Peyer's patch (tissue), 4 donors: ENCODE measurements at places on chromosomes 5 and 9. TPM values are rescaled to one million over a fixed set of nuclear protein-coding genes. Genes with fewer than 3 reads are reported as not detected.

DNA sequence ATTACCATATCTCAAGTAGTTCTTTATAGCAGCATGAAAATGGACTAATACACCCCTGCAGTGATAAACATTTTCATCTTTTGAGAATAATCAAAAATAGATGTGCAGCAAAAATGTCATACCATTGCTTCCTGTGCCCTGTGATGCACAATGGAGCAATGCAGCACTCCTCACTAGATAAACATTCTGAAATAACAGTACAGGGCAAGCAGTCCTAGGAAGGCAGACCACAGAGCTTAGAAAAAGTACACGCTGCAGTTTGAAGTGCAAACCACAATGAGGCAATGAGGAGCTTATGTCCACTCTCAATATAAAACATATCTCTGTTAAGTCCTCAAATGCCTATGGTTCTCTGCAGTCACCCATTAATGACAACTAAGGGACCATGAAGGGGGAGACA is 367.6 kb downstream of the PDE4D start:
- H3K4me3 ChIP-seq: no peak overlapping the region
- H3K27me3 ChIP-seq: no peaks in the 10 kb centered on the region
- no peak overlapping the region for H3K27ac ChIP-seq
- H3K4me1 ChIP-seq: peaks cover 7% of the 10 kb centered on the region
- no peak for DNase-seq
- H3K36me3 ChIP-seq: no peaks in the 10 kb centered on the region

DNA sequence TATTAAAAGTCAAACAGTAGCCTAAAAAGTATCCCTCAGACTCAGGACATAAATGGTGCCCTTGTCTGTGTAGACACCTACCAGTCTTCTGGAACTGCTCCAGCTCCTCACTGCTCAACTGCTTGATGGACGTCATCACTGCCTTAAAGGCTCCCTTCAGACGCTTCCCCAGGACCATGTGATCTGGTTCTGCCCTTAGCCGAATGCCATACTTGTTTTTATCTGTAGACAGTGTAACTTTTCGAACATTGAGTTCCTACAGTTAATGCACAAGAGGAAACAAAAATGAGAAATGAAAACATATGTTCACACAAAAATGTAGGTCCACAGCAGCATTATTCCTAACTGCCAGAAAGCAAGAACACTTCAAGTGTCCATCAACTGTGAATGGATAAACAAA is 46.2 kb downstream of the IARS1 start:
- H3K27me3 ChIP-seq: no peaks in the 10 kb centered on the region
- no peaks in the 10 kb centered on the region for H3K4me1 ChIP-seq
- H3K36me3 ChIP-seq: no peaks in the 10 kb centered on the region
- no peak for DNase-seq
- no peak overlapping the region for H3K4me3 ChIP-seq
- no peak overlapping the region for H3K27ac ChIP-seq

DNA sequence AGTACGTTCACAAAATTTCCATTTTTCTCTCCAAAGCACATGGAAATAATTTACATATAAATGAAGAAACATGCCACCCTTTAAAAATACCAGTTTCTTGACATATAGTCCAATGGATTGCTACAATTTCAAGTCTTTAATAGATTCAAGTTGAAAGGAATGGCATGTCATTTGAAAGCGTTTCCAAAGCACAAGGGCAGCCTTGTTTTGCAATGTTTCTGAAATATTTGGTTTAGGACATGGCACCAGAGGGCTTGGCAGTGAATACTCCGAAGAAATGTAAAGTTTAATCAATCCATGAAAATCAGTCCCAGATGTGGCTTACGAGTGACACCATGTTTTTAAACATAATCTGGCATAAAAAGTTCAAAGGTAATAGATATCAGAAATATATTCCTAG is 333.7 kb downstream of the PDE4D start:
- no peak for DNase-seq
- H3K36me3 ChIP-seq: no peaks in the 10 kb centered on the region
- H3K27me3 ChIP-seq: no peaks in the 10 kb centered on the region
- H3K4me1 ChIP-seq: no peaks in the 10 kb centered on the region

- no peaks in the 10 kb centered on the region for H3K27me3 ChIP-seq
- no peak for DNase-seq
- H3K4me1 ChIP-seq: no peaks in the 10 kb centered on the region
- H3K4me3 ChIP-seq: no peak overlapping the region
- no peaks in the 10 kb centered on the region for H3K36me3 ChIP-seq
These were observed 12.5 kb upstream of the PUM3 start for GRCh38 chr9:2856400-2856799.

The PTPN3 gene
- total RNA-seq: 17.3 TPM

DNA sequence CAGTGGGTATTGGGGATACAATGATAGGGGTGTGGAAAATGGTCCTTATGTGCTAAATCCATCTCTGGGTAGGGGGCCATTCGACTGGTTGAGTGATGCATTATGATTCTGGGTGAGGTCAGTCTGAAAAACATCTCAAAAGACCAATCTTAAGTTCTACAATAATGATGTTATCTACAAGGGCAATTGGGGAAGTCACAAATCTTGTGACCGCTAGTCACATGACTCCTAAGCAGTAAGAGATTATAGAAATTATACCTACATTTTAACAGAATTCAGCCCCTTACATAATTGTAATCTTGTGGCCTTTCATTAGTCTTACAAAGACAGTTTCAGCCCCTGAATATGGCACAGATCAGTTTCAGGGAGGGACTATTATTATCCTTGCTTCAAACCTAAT is 224.7 kb downstream of the PIK3R1 start:
- no peaks in the 10 kb centered on the region for H3K27me3 ChIP-seq
- H3K4me1 ChIP-seq: no peaks in the 10 kb centered on the region
- DNase-seq: no peak
- no peaks in the 10 kb centered on the region for H3K36me3 ChIP-seq
- H3K27ac ChIP-seq: no peak overlapping the region
- no peak overlapping the region for H3K4me3 ChIP-seq

DNA sequence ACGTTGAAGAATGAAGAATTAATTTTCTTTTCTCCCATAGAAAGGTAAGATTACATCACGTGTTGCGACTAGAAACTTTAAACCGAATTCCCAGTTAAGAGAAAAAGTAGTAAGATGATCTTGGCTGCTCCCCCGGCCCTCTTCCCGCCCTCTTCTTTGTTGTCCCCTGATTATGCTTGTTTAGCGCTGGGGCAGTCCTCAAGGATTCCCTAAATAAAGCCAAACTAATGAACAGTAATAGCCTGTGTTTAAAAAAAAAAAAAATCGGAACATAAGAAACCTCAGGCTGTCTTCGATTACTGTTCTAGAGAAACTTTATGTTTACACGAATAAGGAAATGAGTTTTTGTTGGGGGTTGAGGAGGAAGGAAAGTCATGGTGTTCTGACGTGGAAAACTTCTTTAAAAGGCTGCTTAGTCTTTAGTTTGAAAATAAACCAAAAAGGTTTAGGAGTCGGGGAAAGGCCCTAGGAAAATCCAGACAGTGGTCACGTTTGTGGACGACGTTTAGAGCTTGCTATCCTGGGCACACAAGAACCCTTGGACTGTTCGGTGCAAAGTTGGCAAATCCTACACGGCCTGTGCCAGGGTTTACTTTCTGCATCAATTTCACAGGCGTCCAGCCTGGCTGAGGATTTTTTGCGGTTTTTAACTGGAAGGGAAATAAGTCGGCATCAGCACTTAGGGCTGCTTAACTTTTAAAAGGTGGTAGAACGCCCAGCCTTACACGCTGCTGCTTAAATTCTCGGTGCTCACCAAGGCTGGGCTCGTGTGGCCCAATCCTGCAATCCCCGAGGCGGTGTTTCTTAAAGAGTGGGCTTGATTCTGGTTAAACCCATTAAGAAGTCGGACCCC is 1.1 kb upstream of the MAT2B start:
- peak; percentile 56 for DNase-seq
- no peaks in the 10 kb centered on the region for H3K36me3 ChIP-seq
- no peaks in the 10 kb centered on the region for H3K4me1 ChIP-seq
- H3K27ac ChIP-seq: peak overlapping the region; percentile 99

The QRFP gene
- total RNA-seq: not detected

The LHX2 gene
- total RNA-seq: not detected

DNA sequence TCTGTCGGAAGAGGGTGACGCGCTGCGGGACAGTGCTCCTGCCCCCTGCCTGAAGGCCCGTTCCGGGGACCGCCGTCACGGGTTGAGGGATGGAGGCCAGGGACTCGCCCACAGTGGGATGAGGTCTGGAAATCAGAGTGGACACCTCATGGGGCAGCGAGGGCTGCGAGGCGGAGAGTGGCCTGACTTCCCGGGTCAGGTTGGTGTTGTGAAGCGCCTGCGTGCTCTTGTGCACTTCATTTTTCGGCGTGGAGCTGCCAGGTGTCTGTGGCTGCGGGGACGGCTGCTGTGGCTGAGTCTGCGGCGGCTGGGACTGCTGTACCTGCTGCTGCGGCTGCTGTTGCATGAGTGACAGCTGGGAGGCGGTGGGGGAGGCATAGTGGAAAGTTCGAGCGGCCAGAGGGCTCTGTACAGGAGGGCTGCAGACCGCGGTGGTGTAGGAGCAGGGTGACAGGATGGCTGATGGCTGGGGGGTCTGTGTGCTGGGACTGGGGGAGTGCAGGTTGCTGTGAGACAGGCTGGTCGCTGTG is 434.1 kb downstream of the HCN1 start:
- no peak for DNase-seq
- no peak overlapping the region for H3K27ac ChIP-seq
- H3K4me1 ChIP-seq: no peaks in the 10 kb centered on the region
- H3K36me3 ChIP-seq: no peaks in the 10 kb centered on the region

The C9orf153 gene
- total RNA-seq: not detected

The SMIM32 gene
- 5.8 TPM for total RNA-seq

The KCNV2 gene
- total RNA-seq: not detected

The ITK gene
- 16.5 TPM for total RNA-seq

DNA sequence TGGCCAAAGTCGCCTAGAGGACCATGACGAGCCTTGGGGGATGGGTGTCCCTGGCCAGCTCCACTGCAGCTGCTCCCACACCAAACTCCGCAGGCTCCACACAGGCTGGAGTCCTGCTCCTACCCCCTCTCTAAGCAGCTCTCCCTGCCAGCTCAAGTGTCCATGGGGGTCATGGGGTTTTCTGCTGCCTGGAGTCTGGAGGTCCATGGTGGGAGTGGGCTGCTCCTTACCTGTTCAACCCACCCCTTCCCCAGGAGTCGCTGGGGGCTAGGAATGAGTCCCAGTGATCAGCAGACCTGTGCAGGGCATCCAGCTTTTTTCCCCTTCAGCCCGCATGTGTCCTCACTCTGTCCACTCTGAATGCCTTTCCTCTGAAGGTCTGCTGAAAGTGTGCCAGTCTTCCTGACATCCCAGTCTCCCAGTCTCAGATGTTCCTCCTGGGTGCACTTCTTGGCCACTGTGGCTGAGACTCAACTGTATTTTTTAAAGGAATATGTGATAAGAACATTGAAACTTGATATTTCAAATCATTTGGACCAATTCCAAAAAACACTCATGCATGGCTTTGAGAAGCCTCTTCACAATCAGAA is 261.3 kb upstream of the ANKH start:
- H3K4me1 ChIP-seq: no peaks in the 10 kb centered on the region
- no peaks in the 10 kb centered on the region for H3K27me3 ChIP-seq
- H3K27ac ChIP-seq: no peak overlapping the region
- DNase-seq: no peak
- no peak overlapping the region for H3K4me3 ChIP-seq
- no peaks in the 10 kb centered on the region for H3K36me3 ChIP-seq

DNA sequence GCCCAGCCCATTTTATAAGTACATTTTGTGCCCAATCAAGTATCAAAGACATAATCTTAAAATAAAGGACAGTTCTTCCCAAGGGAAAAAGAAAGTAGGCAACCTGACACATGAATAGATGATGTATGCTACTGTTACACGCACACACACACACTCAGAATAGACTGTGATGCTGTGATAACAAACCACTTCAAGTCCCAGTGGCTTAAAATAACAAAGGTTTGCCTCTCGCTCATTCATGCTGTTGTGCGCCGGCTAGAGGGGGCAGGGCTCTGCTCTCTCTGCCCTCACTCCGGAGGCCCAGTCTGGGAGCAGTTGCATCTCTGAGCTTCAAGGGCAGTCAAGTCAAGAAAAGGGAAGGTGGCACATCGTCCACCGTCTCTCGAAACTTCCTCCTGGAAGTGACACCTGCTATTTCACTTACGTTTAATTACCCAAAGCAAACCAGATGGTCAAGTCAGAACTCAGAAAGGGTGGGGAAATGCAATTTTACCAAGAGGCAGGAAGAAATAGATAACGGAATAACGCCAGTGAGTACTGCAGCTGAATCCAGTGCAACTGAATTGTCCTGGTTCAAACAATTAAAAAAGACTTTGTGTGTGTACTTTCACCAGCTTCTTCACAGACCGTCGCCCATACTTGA is 43.3 kb downstream of the ANKRD33B start:
- peak overlapping the region; percentile 35 for H3K27ac ChIP-seq
- no peaks in the 10 kb centered on the region for H3K36me3 ChIP-seq
- H3K4me1 ChIP-seq: peaks cover 6% of the 10 kb centered on the region
- H3K4me3 ChIP-seq: no peak overlapping the region

DNA sequence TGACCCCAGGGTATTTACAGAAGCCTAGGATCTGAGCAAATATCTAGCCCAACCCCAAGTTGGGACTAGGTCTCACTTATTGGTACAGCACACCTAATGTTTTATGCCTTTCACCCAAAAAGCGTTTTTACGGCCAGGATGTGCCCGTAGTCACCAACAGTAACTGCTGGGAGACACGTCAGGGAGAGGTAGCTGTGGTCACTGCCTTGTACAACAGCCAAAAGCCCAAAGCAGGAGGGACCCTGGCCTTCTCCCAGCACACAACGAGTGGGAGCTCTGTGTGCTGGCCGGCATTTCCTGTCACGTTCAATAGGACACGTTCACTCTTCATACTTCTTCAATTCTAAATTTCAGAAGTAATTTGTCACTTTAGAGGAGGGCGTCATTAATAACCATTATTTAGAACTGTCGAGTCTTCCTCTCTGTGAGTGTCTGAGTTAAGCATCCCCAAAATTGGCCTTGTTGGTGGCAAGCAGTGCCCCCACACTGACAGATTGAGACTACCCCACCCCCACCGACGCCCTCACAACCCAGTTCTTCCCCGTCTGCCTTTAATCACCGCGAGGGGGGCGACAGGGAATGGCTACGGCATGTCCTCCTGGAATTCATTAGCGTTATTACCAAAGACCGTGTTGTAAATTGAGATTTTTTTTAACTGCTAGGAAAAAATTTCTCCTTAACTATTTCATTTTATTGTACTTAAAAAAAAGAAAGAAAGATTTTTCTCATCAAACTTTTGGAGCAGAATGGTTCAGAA is 80.7 kb downstream of the MVB12B start:
- peaks cover 10% of the 10 kb centered on the region for H3K4me1 ChIP-seq
- H3K4me3 ChIP-seq: no peak overlapping the region
- H3K27ac ChIP-seq: no peak overlapping the region
- DNase-seq: no peak
- peaks cover 7% of the 10 kb centered on the region for H3K36me3 ChIP-seq

The SPINK1 gene
- total RNA-seq: 133 TPM
